ENCODE measurements at places on chromosomes 1 and 21. TPM values are rescaled to one million over a fixed set of nuclear protein-coding genes. Genes with fewer than 3 reads are reported as not detected.

LCE3D gene
- total RNA-seq = not detected

SIM2 gene
- not detected for total RNA-seq

ELF3 gene
- not detected for total RNA-seq

CLCA1 gene
- not detected for total RNA-seq

NFYC gene
- 11.3 TPM for total RNA-seq

ARMH1 gene
- under 0.01 TPM for total RNA-seq

DARS2 gene
- total RNA-seq = 8.9 TPM

RAB25 gene
- total RNA-seq = not detected

CFHR5 gene
- not detected for total RNA-seq

Data from lung microvascular endothelial cell (primary cell).